ENCODE measurements at places on chromosomes 7 and 10.

DNA sequence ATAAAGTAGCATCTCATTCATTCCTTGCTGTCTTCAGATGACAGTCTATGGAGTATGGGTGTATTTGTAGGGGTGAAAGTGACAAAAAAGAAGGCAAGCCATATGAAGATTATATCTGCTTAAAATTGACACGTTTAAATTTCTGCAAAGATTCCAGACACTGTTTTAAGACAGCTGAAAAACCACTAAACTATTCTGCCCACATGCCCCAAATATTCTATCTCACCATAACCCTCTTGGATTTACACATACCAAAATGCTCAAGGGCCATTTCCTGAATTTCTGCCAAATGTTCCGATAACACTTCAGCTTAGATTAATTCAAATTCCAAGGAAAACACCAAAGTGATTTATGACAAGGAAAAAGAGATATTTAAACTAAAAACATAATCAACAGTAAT, 99.9 kb upstream of the IL6 start:
- no peak for DNase-seq

GRCh38 chr10:59244871-59245270, 68.4 kb downstream of the PHYHIPL start:
- DNase-seq: no peak

DNA sequence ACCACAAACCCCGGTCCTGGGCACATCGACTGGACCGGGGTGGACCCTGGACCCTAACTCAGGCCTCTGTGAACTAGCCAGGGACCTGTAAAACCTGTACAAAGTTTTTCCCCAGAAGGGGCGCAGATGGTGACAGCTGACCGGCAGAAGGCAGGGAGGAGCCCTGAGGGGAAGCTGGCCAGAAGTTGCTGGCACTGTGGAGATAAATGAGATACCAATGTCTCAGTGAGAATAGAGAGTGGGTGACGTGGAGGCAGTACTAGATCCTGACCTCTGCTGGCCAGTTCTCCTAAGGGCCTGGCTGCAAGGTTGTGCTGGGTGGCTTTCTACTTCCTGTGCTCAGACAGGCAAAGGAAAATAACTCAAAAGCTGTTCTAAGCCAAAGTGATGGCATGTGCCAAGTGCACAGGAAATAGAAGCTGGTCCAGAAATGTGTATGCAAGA, 10.6 kb upstream of the TSPAN14 start:
- DNase-seq: no peak

- DNase-seq: no peak
Observed at GRCh38 chr10:102585026-102585425, 59.3 kb upstream of the TRIM8 start.

GRCh38 chr10:77604063-77604462, 33.5 kb downstream of the KCNMA1 start:
- DNase-seq: no peak

- no peak for DNase-seq
Observed at GRCh38 chr10:69056536-69057260, 31.2 kb upstream of the SRGN start.

DNA sequence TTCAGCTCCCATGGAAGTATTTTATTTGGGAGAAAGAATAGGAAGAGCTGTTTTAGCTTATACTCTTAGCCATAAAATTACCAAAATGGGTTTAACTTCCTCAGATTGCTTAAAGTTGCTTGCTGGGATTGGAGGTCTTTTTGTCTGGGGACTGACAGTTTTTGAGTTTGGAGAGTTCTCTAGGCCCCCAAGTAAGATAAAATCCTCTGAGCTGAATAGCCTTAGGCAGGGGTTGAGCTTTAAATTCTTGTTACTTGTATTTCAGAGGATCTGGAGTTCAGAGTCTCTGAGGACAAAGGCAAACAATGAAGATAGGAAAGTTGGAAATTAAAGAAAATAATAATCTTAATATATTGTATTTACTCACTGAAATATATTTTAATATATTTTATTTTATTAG, 294.4 kb upstream of the DKK1 start:
- no peak for DNase-seq

- DNase-seq: no peak
Observed at GRCh38 chr7:158489462-158490155, 98.0 kb downstream of the PTPRN2 start.

DNA sequence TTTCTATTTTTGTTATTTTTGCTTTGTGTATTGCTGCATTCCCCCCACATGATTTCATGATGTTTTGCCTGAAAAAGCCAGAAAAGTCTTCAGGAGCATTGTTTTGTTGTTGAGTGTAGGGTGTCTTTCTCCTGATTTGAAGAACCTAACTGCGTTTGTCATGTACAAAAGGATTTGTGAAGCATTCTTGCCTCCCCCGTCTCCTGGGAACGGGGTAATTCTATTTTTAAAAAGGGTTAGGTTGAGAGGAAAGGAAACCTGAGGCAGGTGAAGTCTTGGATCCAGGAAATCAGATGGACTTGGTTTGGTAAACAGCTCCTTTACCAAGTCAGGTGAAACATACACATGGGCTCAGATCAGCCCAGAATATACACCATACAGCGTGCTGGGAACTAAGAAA, 26.0 kb upstream of the BTBD16 start:
- DNase-seq: no peak

- peak; percentile 67 for DNase-seq
Observed at GRCh38 chr7:26090927-26091519, 61.0 kb upstream of the NFE2L3 start.

DNA sequence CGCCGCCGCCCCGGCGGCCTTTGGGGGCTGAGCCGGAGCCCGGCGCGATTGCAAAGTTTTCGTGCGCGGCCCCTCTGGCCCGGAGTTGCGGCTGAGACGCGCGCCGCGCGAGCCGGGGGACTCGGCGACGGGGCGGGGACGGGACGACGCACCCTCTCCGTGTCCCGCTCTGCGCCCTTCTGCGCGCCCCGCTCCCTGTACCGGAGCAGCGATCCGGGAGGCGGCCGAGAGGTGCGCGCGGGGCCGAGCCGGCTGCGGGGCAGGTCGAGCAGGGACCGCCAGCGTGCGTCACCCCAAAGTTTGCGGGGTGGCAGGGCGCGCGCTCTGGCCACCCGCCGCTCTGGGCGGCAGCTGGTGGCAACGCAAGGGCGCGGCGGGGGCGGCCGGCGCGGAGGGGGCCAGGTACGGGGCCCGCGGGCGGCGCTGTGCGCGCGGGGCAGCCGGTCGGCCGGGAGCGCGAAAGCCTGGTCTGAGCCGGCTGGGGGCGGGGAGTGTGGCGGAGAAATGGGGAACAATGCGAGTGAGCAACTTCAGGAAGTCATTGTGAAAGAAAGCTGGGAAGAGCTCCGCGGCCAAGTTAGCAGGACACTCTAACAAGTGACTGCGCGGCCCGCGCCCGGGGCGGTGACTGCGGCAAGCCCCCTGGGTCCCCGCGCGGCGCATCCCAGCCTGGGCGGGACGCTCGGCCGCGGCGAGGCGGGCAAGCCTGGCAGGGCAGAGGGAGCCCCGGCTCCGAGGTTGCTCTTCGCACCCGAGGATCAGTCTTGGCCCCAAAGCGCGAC, at the start of gene IKZF1:
Gene IKZF1, plus strand, starts transcription at position 588 of the 782 bp plus-strand sequence. CDS start 14,346 bp downstream, outside the sequence.
- no peak for DNase-seq

- no peak for DNase-seq
Observed at GRCh38 chr7:126533715-126534114, 719.0 kb downstream of the GRM8 start.

DNA sequence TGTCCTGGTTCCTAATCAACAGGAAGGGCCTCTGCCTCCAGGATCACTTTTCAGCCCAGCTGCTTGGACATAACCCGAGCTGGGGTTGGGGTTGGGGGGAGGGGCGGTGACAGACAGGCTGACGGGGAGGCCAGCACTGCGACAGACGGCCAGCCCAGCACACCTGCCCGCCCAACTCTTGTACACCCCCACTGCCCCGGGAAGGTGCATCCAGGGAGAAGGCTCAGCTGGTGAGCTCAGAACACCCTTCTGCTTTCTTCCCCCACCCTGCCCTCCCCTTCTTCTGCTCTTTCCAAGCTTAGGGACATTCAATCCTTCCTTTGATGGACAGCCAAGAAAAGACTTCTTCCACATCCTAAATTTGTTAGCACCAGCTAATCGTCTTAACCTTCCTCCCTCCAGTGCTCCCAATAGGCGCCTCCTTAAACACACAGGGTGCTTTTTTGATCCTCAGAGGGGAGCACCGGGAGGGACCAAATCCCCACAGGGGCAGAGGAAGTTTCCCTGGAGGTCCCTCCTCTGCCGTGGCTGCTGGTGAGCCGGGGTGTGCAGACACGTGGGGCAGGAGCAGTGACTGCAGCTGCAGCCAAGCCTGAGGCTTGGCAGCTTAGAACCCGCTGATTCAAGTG, 44.7 kb downstream of the COL13A1 start:
- no peak for DNase-seq

DNA sequence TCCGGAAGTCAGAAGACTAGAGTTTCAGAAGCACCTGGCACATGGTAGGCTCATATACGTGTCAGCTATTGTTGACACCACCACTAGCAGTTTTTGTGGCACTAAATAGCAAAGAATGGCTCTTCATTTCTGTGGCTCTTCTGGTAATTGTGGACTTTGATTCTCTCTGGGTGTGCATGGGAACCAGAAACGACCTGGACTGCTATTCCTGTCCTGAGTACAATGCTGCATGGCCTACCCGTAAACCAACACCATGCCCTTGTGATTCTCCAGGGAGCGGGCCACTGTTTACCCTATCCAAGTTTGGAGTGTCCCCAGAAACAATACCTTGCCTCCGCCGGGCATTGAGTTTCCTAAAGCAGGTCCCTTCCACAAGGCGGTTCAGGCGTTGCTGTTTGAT, 162.9 kb upstream of the AOAH start:
- no peak for DNase-seq

DNA sequence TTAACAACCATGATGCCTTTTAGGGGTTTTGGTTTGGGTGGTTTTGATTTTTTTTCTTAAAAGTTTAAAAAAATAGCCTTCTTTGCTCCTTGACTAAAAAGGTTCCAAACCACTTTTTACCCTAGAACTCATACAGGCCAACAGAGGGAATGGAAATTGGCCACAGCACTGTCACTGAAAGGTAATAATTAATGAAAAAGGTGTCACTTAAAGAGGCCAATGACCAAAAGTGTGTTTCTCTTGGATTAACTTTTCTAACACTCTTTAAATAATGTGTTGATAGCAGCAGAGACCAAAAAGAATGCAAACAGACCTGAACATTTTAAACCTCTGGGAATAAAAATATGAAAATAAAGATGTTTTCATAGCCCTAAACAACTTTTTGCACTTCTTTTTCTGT, 221.1 kb upstream of the TCF7L2 start:
- DNase-seq: no peak

DNA sequence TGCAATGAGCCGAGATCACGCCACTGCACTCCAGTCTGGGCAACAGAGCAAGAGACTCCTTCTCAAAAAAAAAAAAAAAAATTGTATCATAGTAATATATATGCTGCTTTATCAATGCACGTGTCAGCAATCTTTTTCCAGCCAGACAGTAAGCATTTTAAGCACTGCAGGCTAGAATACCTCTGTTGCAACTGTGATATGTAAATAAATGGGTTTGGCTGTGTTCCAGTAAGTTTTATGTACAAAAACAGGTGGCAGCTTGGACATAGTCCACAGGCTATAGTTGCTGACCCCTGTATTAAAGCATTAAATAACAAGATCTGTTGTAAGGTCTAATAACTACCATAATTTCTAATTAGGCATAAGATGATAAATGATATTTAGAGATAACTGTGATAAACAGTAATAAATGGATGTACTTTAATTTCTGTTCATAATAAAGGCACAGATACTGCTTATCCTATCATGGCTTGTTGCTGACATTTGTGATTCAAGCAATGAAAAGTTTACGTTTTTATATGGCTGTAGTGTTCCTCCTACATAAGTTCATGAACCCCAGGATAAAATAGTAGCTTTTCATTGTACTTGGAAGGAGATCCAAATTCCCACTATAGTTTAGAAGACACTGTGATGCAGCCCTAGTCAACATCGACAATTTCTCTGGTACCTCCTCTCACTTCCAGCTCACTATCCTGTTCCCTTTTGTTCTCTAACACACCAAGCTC, 161.4 kb downstream of the ELMO1 start:
- no peak for DNase-seq

DNA sequence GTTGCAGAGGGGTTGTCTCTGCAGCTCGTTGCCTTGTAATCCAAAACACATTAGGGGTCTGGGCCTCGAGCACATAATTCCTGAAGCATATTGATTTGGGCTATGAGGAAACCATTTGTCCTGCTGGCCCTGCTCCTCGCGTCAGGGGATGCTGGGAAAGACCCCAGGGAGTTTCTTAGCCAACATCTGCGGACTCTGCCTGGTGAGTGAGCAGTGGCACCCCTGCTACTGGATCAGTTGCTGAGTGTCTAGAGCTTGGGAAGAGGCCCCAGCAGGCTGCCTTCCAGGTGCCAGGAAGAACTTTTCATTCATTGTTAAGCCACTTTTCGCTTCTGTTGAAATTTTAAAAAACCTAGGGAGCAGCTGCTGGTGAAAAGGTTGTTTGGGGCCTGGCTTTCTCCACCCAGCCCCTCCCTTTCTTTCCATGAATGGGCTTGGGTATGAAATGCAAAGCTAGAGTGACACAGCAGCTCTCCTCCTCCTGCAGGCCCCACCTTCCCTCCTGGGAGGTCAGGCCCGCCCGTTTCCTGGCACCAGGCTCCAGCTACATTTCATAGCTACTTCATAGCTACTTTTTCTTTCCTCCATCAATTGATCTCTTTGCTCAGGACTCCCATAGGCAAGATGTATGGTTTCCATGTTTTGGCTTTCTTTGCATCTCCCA, 26.8 kb downstream of the TACR2 start:
- DNase-seq: no peak

GRCh38 chr10:2936816-2937215, 130.5 kb upstream of the PFKP start:
- no peak for DNase-seq

- DNase-seq: no peak
Observed at GRCh38 chr10:48800007-48800675, 115.5 kb downstream of the WDFY4 start.

DNA sequence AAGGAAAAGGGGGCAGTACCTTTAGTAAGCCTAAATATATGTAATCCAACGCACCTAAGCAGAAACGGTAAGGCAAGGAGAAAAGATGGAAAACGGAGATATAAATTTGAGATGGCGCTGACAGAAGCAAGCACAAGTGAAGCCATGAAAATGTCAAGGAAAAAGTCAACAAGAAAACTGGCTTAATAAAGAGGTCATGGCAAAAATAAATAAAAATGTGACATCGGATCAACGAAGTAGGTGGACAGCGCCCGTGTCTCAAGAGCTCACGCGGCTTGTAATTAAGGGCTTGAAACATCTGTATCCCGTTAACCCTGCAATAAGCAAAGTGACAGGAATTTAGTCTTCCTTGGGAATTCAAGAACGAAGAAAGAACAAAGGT, 611 bp downstream of the NDUFA5 start:
- no peak for DNase-seq

GRCh38 chr7:52691257-52691656, 344.2 kb upstream of the POM121L12 start:
- no peak for DNase-seq

GRCh38 chr10:114593816-114594468, 64.1 kb downstream of the ABLIM1 start:
- DNase-seq: no peak

- DNase-seq: no peak
Observed at GRCh38 chr10:24569330-24569796, 154.3 kb downstream of the ARHGAP21 start.

GRCh38 chr7:2851497-2851896, 7.4 kb upstream of the GNA12 start:
- DNase-seq: no peak

GRCh38 chr10:120926611-120927010, 75.4 kb downstream of the WDR11 start:
- no peak for DNase-seq

- no peak for DNase-seq
Observed at GRCh38 chr10:89837165-89838043, 136.0 kb downstream of the KIF20B start.

GRCh38 chr10:110265573-110266193, 39.0 kb downstream of the SMNDC1 start:
- no peak for DNase-seq

GRCh38 chr10:60237977-60238758, 151.5 kb downstream of the ANK3 start:
- peak; percentile 15 for DNase-seq
